Aorta (tissue), 5 donors: ENCODE measurements at places on chromosomes 7 and 10. TPM values are rescaled to one million over a fixed set of nuclear protein-coding genes. Genes with fewer than 3 reads are reported as not detected.

- DNase-seq: no peak
Measured at GRCh38 chr7:96694082-96694481, 15.6 kb downstream of the SEM1 start.

GRCh38 chr10:69825604-69826003 is 23.9 kb downstream of the COL13A1 start:
- no peak for DNase-seq

DNA sequence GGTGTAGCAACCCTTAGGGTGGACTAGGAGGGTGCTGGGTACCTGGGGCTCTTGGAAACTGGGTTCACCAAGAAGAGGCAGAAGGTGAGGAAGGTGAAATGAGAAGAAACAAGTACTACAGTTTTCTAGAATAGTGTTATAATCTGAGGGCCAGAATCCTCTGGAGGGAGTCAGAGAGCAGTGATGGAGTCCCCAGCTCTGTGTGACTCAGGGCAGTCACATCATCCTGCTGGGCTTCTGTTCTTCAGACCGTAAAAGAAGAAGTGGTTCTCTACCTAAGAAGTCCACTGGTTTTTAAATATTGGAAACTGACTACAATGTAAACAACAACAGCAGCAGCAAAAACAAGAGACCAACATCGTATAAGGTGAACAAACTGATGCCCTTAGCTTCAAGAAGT is 197.3 kb downstream of the PRPF18 start:
- DNase-seq: no peak

DNA sequence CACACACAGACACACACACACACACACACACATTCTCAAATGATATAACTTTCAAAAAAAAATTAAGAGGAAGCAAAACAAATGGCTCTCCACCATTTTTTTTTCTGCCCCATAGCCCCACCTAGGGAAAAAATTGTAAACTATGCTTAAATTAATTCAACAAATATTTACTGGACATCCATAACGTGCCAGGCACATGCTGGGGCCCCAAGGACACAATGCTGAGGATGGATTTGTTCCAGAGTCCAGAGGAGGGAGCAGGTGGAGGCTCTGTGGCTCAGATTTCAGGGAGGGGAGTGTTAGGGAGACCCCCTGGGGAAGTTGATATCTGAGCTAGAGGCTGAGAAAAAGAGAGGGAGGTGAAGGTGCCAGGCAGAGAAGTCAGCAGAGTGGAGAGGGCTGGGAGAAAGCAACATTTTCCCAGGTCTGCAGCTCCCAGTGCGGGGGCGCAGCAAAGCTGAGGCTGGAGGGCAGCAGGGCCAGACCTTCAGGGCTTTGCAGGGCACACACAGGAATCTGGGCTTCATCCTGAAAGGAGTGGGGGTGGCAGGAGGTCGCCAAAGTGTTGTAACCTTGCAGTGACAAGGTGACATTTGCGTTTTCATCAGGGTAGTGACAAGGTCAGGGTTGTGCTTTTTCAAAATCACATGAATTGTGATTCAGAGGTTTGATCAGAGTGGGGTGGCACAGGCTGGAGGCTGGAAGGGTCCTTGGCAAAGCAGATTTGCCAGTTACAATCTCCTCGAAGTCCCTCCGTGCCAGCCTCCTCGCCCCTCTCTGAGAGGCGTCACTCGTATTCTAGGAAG is 261.6 kb downstream of the WDR11 start:
- no peak for DNase-seq

DNA sequence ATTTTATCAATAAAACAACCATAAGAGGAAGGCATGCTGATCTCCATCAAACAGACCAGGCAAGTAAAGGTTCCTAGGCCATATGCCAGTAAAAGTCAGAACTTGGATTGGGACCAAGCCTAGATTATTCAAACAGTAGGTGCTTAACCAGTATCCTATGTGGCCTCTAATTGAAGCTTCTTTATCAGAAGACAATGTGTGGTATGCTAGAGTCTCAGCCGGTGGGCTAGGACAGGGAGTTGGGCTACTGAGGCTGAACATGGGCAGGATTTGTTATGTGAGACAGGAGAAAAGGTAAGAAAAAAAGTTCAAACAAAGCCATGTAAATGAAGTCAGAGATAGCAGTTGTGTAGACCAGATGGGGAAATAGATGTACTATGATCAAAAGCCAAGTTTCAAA is 413.7 kb upstream of the GHITM start:
- no peak for DNase-seq

GRCh38 chr10:62336404-62336803 is 37.8 kb upstream of the ZNF365 start:
- DNase-seq: no peak

DNA sequence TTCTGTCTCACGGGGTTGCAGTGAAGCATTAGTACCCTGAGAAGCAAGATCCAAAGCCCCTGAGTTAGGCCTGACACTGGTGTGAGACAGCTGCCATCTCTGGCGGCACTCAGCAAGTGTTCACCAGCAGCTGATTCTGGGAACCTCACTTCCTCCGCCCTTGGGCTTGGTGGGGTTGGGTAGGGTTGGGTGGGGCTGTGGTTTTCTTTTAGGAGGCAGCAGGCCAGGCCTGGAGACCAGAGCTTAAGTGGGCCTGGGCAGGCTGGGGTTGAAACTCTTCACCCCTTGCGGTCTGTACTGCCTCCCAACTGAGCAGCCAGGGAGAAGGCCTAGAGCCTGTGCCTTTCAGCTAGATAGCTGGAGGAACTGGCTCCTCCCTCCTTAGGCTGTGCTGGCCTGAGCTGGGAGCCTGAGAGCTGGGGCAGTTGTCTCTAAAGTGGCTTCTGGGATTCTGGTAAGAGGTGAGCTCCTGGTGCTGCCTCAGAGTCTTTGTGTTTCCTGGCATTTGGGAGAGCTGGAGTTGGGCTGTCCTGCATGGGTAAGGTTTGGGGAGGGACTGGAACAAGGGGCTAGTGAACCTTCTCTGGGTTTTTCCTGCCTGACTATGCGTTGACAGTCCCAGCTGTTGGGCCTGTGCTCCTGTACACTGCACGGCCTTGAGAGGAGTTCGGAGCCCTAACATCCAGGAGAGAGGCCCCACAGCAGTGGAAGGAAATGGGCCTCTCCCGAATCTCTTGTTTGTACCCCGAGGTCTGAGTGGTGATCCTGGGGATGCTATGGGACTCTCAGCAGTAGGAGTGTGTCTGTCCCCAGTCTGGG is 5.1 kb downstream of the TSPAN14 start:
- DNase-seq: peak; percentile 77

Gene SPDYE2B
- not detected for total RNA-seq

Gene FFAR4
- 0.16 TPM for total RNA-seq
